CD4-positive, CD25-positive, alpha-beta regulatory T cell (primary cell): ENCODE measurements at places on chromosomes 2 and 18.

DNA sequence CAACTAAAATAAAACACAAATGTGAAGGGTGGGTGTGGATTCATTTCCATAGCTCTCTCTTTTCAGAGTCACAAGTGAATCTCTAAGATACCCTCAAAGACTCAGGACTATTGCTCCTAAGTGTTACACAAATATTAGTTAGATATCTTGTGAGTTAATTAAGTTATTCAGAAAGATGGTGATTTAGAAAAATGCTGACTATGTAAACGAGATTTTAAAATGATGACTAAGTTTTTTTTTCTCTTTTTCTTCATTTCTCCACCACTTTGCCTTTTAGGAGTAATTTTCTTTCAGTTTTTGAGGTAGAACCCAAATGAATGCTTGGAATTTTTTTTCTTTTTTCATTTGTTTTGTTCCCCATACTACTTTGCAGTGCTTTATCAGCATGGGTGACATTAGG is 479.7 kb downstream of the SPAG16 start:
- no peak for DNase-seq

- peak; percentile 17 for DNase-seq
Measured at GRCh38 chr2:192194265-192194865, 368 bp downstream of the TMEFF2 start.

DNA sequence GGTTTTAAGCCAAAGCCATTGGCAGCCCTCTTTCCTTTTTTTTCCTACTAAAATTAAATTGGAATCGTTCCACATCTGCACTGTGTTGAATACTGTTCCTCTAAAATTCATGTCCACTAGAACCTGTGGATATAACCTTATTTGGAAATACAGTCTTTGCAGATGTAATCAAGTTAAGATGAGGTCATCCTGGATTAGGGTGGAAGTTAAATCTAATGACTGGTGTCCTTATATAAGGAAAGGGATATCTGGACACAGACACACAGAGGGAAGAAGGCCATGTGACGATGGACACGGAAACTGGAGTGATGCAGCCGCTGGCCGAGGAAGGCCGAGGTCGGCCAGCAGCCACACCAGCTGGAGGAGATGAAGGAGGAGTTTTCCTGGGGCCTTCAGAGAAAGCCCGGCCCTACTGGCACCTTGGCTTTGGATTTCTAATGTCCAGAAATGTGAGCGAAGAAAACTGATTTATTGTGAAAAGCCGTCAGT is 49.4 kb downstream of the LONRF2 start:
- DNase-seq = no peak

GRCh38 chr2:240626531-240627300 is 1.4 kb downstream of the GPR35 start:
- DNase-seq = no peak

DNA sequence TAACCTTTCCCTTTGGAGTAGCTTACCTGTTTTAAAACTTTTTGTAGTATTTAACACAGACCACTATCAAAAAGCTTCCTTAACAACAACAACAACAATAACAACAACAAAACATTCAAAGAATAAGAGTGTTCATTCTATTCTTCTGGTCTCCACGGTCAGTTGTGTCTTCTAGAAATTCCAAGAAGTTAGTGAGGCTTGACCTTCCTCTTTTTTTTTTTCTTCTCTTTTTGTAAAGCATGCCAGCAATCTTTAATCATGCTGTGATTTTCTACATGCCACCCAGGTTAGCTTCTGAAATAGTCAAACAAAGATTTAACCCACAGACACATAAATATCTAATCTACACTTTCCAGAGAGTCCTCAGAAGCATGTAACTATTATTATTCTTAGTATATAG is 28.4 kb upstream of the KLHL14 start:
- no peak for DNase-seq

DNA sequence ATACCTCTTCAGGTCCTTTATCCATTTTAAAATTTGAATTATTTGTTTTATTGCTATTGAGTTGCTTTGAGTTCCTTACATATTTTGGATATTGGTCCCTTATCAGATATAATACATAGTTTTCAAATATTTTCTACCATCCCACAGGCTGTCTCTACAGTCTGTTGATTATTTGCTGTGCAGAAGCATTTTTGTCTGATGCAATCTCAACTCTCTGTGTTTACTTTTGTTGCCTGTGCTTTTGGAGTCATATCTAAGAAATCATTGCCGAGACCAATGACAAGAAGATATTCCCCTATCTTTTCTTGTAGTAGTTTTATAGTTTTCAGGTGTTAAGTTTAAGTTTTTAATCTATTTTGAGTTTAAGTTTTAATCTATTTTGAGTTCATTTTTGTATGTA is 25.2 kb upstream of the RASGRP3 start:
- no peak for DNase-seq

- DNase-seq = no peak
Measured at GRCh38 chr2:183284606-183285005, 160.4 kb downstream of the NUP35 start.

DNA sequence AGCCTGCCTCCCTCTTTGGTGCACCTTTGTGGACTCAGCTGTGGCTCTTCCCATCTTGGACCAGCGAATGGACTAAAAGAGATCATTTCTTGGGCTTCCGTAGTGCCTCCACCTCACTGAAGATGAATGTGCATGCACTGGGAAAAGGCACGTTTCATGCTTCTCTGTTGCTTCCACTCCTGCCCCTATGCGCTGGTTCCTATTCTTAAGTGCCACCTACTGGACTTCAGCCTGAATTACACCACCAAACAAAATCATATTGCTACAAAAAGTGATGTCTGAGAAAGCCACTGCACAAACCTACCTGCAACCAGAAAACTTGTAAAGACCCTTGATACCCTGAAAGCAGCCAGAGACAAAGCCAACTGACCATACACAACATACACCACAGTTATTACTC is 695.6 kb downstream of the TSN start:
- no peak for DNase-seq

DNA sequence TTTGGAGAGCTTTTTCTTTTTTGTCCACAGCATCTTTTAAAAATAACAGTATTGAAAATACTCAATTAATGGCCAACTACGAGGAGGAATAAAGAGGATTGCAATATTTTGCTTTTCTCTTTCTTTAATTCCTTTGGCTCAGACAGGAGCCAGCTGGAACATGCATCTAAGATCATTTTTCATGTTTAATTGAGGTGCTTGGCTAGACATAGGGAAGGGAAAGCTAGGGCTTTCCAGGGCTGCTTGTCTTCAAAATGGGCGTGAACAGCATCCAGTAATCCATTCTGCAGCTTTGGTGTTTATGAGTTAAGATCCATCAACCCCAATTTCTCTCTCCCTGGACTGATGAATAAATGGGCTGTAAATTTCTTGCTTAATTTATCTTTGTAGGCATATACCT is 323.0 kb downstream of the PTPRM start:
- DNase-seq = no peak

GRCh38 chr2:212936572-212936971 is 214.8 kb downstream of the IKZF2 start:
- DNase-seq = no peak

DNA sequence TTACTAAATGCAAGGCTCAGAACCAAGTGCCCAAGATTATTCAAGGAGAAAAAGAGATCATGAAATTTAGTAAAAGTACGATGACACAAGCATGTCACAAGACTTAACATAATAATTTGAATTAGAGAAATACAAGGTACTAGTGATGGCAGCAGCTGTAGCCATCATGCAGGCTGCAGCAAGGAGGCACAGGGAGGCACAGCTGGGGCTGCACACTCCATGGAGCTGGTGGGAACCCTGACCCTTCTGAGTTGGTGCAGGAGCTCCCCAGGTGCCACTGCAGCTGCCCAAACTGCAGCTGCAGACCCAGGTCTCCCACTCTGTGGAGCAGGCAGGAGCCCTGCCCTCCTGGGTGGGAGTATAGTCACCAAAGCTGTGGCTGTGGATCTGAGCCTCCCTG is 46.0 kb downstream of the COL3A1 start:
- DNase-seq = no peak

- DNase-seq = peak; percentile 44
Measured at GRCh38 chr2:88671786-88672427, 19.6 kb upstream of the RPIA start.

DNA sequence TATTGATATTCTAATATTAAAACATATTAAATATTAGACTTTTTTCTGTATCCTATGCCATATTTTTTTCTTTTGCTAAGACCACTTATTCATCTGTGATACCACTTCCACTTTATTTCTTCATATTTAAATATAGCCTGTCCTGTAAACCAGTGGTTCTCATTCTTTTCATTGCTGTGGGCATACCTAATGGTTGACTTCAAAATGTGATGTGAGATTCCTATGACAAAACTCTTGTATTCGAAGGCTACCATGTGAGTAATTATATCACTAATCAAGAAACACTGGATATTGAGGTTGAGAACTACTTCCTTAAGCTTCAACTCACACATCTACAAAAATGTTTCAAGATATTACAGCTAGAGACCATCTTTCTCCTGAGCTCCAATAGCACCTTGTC is 3.6 kb downstream of the SCRN3 start:
- DNase-seq = no peak
